Activated naive CD8-positive, alpha-beta T cell treated with anti-CD3 and anti-CD28 coated beads, Interleukin-2, amount 10 ng/mL, durations not matched to agents 7 days and 5 days (primary cell): ENCODE measurements at places on chromosomes 13 and 19.
A peak's percentile ranks its signal among the peaks of the same experiment; 100 is the strongest.

DNA sequence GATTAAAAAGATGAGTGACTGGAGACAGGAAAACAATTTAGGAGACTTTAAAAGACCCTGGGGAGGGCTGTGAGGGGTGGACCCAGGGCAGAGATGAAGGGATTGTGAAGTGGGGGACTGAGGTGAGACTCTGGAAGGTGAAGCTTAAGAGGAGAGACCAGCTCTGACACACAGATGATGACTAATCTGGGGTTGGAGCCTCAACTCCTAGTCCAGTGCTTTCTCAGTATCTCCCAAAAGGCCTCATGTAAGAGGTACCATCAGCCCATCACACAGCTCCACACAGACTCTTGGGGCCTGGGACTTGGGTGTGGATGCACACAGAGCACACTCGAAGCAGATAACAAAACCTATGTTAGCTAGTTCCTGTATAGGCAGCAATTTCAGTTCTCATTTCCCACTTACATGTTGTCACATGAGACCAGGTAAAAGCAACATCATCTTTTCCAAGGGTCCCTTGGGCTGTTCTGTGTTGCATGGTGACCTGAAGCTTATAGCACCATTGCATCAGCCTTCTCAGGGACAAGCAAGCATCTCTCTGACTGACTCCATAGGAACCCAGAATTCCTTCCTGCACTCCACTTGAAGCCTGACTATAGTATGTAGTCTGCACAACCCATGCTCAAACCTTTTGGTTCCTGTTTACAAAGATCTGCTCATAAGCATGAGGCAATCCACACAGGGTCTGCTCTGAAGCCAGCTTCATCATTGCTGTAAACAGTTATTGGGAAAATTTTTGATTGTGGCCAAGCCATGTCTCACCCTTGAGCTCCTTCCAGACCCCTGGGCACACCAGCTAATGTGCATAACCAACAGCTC is 88.6 kb upstream of the MYCBP2 start:
- DNase-seq, result no peak

- no peak for DNase-seq
Measured at GRCh38 chr13:113495494-113496210, 5.1 kb upstream of the DCUN1D2 start.

DNA sequence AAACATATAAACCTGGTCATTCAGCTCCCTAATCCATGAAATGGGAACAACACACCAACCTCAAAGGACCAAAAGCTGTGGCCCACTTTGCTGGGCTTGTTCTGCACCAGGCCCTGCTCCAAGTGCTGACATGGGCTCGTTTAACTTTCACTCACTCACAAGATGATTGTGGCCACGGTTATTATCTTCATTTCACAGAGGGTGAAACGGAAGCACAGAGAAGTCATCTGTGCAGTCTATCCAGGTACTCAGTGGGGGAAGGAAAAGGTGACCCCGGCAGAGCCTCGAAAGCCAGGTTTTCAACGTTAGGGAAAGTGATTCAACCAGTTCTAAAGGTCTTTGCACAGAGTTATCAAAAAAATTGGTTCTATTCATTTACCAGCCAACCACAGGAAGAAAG is 68.0 kb downstream of the CRYL1 start:
- no peak for DNase-seq

GRCh38 chr13:37833411-37833810 is 36.2 kb downstream of the TRPC4 start:
- DNase-seq, result no peak

DNA sequence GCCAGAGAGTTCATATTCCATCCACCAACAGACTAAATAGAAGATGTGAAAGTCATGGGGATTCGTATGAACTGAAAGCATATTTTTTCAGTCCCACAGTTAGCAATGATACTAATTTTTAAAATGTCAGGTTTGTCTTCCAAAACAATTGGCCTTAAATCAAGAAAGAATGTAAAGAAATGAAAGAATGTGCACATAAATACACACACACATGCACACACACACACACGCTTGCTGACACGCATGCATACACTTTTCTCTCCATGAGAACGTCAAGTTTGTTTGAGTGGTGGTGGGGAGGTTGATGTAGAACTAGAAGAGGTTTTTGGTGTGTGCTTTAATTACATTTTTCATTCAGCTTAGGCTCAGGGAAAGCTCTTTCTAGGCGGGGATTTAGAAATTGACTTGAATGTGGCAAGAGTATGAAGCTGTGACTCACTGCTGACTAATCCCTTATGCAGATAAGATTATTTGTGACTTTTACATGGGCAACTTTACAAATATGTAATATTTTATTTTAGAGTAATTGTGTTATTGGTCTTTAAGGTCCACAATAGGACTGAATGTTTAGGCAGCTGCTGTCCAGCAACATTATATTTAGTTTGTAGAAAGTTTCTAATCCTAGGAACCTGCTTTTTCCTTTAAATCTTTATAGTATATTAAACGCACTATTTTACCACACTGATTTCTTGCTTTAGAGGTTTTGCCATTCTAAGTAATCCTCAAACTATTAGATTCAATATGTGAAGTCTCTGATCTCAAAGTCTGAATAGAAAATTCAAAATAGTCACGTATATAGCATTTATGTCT is 18.8 kb downstream of the FLT1 start:
- no peak for DNase-seq

GRCh38 chr19:33297401-33298145 is 4.8 kb downstream of the CEBPA start:
- peak; percentile 10 for DNase-seq

DNA sequence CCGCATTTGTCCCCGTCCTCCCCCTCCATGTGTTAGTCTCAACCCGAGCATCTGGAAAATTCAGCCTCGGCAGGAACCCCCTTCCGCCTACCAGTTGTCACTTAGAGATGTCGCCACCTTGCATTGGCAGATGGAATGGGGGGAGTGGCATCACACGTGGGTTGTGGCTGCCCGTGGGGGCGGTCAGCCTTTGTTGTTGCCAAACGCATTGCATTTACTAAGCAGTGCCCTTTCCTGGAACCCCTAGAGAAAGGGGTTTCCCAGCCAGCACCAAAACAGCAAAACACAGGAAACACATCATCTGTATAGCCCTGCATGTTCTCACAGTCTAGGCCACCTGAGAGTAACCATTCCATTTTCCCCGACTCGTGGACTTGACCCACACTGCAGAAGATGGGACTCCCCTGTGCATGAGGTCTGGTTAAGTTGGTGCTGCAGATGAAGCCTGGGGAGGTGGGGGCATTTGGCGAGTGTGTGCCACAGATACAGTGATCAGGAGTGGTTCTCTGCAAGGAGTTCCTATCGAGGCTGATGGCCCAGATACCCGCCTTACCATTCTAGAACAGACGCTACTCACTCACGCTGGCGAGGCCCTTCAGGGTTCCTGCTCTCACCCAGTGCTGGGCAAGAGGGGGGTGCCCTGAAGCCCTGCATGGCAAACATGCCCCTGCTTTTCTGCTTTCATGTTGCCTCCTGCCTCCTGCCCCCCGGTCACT is 38.3 kb downstream of the TMED1 start:
- DNase-seq, result peak; percentile 79

DNA sequence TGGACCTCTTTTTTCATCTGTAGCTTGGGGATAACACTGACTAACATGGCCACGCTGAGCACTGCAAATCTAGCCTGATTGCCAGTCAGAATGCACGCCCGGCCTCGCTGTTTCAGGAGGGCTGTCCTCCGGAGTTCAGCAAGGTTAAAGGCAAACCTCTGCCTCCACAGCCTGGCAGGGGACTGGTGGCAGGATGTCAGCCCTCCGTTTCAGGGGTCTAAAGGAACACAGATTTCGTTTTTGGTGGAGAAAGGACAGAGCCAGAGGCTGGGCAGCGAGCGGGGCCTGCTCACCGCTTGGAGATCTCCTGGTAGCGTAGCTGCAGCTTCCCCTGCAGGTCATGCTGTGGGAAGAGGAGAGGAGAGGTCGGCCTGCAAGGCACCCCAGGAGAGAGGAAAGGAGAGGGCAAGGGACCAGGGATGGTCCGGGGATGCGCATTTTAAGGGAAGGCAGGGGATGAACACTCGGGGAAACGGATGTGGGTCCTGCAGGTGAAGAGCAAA is 560 bp downstream of the NDUFA7 start:
- DNase-seq, result no peak

- DNase-seq, result no peak
Measured at GRCh38 chr19:12924621-12925310, 5.7 kb upstream of the SYCE2 start.

- DNase-seq, result no peak
Measured at GRCh38 chr19:8041531-8041931, 11.0 kb upstream of the CCL25 start.

GRCh38 chr13:95918860-95919259 is 134.3 kb downstream of the UGGT2 start:
- DNase-seq, result no peak

DNA sequence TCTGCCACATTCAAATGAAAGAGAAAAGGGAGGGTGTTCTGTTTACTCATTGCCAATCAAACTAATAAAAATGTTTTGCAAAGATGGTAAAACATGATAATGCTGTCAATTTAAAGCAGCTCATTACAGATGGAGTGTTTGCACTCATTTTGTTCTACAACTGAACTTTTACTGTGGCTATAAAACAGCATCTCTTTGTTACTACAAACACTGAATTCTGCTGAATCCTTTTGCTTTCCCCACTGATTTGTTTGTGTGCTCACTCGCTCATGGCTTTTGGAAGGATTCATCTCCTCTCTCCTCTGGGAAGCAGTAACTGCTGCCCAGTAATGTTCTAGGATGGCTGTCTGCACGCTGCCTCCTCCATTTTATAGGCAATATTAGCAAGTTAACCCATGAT is 434.5 kb downstream of the PCDH9 start:
- DNase-seq, result no peak

DNA sequence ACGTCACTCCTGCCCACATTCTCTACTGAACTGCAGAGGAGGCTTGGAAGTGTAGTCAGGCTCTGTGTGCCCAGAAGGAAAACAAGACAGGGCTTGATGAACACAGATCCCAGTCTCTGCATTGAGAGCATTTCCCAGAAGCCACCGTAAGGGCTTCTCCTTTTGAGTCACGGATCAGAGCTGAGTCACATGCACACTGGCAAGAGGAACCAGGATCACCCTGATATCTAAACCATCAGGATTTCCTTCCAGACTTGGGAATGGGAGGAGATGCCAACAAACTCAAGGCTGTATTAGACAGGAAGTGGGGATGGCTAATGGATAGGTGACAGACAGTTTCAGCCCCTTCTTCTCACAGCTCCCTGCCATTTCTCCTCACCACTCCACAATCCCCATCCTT is 17.7 kb upstream of the FBXO17 start:
- no peak for DNase-seq

GRCh38 chr19:14160017-14160703 is 23.8 kb upstream of the ASF1B start:
- DNase-seq, result no peak

DNA sequence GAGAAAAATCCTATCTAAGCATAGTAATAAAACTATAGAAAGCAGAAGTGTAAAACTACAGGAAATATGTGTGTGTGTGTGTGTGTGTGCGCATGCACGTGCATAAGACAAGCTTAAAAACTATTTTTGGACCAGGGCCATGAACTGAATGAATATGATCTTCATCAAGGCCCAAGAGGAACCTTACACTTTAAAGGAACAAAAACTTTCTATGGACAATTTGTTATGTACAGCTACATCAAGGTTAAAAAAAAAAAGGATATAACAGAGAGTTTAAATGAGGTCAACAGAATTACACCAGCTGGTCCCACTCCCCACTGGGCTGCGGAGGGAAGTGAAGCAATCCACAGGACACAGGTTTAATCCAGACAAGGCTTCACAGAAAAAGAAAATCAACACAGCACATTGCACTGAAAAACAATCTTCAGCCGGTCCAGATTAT is 151.1 kb downstream of the LHFPL6 start:
- DNase-seq, result no peak

GRCh38 chr19:18941628-18942354 is 774 bp upstream of the HOMER3 start:
- DNase-seq, result no peak

DNA sequence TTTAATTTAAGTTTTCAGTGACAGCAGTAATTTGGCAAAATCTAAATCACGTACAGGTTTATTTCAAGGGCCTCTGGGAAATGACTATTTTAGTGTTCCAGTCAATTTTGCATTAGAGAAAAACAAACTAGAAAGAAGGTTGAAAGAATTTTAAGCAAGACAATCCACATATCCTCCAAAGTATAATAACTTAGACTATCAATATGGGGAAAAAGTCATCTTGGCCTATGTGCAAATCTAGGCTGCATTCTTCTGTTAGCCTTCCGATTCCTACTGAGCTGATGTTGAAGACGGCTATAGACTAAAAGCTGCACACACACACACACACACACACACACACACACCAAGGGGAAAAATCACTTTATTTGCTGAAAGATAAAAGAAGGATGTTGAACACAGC is 81.3 kb downstream of the SLITRK6 start:
- DNase-seq, result no peak

DNA sequence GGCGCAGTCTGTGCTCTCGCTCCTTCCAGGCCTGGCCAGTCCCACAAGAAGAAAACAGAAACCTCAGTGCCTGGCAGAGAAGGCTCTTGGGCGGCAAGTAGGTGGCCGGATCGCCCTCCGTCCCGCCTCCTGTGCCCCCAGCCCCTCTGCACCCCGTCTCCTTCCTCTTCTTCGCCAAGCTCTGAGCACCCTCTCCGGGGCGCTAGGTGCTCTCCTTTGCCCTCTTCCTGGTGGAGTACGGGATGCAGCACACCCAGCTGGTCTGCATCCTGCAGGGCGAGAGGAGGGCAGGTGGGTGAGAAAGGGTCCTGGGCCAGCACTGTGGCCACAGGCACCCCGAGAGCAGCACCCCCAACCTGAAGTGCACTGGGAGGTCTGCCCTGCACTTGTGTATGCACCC is 17.3 kb downstream of the C13orf46 start:
- DNase-seq, result no peak

- no peak for DNase-seq
Measured at GRCh38 chr13:71360041-71360440, 507.0 kb downstream of the DACH1 start.

DNA sequence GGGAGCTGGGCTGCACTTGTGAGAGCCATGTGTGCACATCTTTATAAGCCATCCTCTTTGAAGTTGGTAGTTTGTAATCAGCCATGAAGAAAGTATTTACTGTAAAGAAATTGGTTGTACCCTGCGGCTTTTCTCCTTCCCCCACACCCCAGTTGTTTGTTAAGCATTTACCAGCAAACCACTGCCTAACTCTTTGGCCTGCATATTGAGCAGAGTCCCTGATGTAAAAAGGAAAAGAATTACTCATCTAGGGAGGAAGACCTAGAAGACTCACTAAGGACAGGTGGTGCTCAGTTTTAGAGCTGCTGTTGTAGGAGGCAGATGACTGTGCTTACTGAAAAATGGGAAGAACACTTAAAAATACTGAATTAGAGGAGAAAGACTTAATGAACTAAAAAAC is 245.3 kb downstream of the PCCA start:
- no peak for DNase-seq
